ENCODE measurements at places on chromosomes 3 and 15. TPM values are rescaled to one million over a fixed set of nuclear protein-coding genes. Genes with fewer than 3 reads are reported as not detected.

GHRL gene
- not detected for total RNA-seq

TMEM89 gene
- not detected for total RNA-seq

ADAMTSL3 gene
- 44.9 TPM for total RNA-seq

RNU5B-1 gene
- not detected for total RNA-seq

CYP11A1 gene
- 1.0 TPM for total RNA-seq

SGO1 gene
- 6.6 TPM for total RNA-seq

CLSTN2 gene
- 26.9 TPM for total RNA-seq

LTK gene
- total RNA-seq = 2.3 TPM

ATP8B4 gene
- 9.3 TPM for total RNA-seq

All from camera-type eye (tissue), 1 donor.